Stimulated activated CD4-positive, alpha-beta T cell treated with anti-CD3 and anti-CD28 coated beads, Interleukin-1b, Interleukin-23, amount 100 ng/mL, for 1 hour (primary cell): ENCODE measurements at places on chromosomes 7 and 10.

GRCh38 chr10:119750391-119751230, 24.8 kb downstream of the INPP5F start:
- DNase-seq, result peak; percentile 10

GRCh38 chr10:662686-663465, 26.6 kb downstream of the DIP2C start:
- no peak for DNase-seq

- no peak for DNase-seq
These were observed 76.1 kb downstream of the LRRC17 start for GRCh38 chr7:102988631-102989560.

- DNase-seq, result no peak
These were observed 1.0 kb upstream of the VENTX start for GRCh38 chr10:133236401-133237240.

DNA sequence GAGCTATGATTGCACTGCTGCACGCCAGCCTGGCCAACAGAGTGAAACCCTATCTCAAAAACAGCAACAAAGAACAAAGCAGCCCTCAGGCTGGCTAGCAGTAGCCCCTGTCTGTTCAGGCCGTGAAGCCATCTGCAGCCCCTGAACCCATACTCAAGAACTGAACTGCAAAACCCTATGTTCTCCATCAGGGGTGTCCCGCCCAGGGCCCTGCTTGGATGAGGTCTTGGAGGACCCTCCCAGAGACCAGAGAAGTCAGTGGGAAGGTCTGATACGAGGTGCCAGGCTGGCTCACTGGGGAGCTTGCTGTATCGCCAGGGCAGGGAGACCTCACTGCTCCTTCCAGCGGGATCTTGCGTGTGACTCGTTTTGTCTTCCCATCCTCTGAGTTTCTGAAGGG, 39.3 kb downstream of the RBM17 start:
- DNase-seq, result no peak

- DNase-seq, result no peak
These were observed 97.2 kb downstream of the EBF3 start for GRCh38 chr10:129866894-129867293.

DNA sequence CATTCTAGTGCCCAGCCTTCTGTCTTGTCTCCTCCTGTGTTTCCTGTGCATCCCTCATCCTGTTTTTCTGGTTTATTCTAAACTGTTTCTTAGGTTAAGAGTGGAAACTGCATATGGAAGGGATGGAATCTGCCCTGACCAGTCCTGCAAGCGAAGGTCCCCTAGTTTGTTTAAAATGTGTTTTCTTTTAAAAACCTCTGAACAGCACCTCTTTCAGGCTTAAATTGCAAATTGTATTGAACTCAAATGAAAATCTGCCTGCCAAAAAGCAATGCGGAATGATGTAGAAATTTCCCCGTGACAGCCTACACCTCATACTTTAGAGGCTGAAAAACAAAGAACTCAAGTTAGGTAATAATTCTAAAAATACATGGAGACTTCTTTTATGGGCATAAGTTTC, 222.8 kb upstream of the IMMP2L start:
- DNase-seq, result no peak

GRCh38 chr7:12731214-12731656, 43.8 kb downstream of the ARL4A start:
- no peak for DNase-seq

- DNase-seq, result no peak
These were observed 6.3 kb downstream of the C7orf57 start for GRCh38 chr7:48041653-48041970.
